Transverse colon (tissue), 4 donors: ENCODE measurements at places on chromosomes 13 and 19. TPM values are rescaled to one million over a fixed set of nuclear protein-coding genes. Genes with fewer than 3 reads are reported as not detected.

DNA sequence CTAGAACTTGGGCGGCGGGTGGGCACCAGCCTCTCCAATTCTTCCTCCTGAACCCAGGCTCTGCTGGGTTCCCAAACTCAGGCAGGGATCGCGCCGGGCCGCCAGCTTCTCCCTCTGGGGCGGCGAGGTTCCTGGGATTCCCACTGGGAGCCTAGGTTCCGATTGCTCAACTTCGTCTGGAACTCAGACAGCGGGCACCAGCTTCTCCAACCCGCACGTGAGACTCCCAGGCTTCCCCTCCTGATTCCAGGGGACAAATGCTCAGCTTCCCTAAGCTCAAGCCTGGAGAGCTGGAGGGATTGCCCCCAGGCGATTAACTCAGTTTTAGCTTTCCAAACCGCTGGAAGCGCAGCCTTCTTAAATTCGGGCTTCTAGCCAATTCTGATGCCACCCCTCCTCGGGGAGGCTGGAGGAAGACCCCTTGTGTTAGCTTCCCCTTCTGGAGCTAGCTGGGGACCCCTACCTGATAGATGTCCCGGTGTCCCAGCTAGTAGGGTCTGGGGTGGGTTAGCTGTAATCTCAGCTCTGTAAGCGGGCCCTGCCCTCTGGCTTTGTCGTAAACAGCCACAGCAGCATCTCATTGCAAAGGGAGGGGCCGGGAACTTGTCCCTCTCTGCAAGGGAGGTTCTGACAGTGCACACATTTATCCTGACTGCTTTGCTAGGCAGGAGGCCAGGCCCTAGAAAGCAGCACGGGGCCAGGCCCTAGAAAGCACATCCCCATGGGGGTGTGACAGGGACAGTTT lies 671 bp downstream of the MCOLN1 start:
- no peak for DNase-seq

DNA sequence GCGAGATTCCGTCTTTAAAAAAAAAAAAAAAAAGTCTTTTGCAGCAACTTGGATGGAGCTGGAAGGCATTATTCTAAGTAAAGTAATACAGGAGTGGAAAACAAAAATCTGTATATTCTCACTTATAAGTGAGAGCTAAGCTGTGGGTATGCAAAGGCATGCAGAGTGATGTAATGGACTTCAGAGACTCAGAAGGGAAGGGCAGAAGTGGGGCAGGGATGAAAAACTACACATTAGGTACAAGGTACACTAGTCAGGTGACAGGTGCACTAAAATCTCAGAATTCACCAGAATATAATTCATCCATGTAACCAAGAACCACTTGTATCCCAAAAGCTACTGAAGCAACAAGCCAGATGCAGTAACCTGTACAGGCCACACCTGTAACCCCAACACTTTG lies 2.0 kb downstream of the GP6 start:
- DNase-seq = no peak

GRCh38 chr13:108968566-108968965 lies 339.2 kb downstream of the MYO16 start:
- DNase-seq = no peak

- DNase-seq = peak; percentile 37
These were observed 81.5 kb upstream of the SLC7A1 start for GRCh38 chr13:29676941-29677452.

GRCh38 chr13:62643799-62644524 lies 1228.3 kb upstream of the PCDH20 start:
- no peak for DNase-seq

GRCh38 chr13:66657165-66657881 lies 572.8 kb downstream of the PCDH9 start:
- DNase-seq = no peak

N4BP2L2 gene
- total RNA-seq = 64.0 TPM
